MCF 10A (cell line): ENCODE measurements at places on chromosomes 12 and 14.
A peak's percentile ranks its signal among the peaks of the same experiment; 100 is the strongest.

GRCh38 chr14:81388336-81388735 is 11.8 kb downstream of the STON2 start:
- DNase-seq = no peak

GRCh38 chr14:105878125-105878524 is 351.7 kb downstream of the TMEM121 start:
- no peak for DNase-seq

DNA sequence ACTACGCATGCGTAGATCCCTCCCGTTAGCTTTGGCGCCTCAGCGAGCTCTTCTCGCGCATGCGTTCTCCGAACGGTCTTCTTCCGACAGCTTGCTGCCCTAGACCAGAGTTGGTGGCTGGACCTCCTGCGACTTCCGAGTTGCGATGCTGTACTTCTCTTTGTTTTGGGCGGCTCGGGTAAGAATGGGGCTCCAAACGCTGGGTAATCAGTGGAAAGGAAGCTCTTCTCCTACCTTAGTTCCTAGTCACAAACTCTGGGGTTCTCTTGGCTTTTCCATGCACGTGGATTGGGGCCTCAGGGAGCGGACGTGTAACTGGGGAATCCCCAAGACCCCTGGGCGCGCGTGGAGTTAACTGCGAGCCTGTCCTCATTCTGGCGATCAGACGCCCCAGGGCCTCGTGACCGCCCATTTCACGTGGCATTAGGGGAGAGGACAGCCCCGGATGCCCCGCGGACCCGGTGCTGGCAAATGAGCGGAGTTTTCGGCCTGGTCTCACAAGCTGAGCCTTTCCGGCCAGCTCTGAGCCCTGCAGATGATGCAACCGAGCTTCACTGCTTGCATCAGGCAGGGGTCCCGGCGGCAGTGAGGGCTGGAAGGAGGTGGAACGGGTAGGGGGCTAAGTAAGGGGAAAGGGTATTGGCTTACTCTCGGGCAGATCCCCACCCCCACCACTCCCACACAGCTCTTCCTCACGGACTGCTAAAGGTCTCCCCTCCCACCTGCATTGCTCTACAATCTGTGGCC is at the start of gene SHMT2:
TSS of gene SHMT2 (plus strand) at position 78 of the 747 bp plus-strand sequence. CDS start at position 146, 68 bp downstream.
- DNase-seq = peak; percentile 95

- DNase-seq = no peak
Measured at GRCh38 chr14:45123271-45123670, 11.0 kb downstream of the FKBP3 start.
